CD4-positive, alpha-beta T cell treated with Interleukin-1 beta for 1 hour (primary cell): ENCODE measurements at places on chromosomes 11 and 22.

- DNase-seq = no peak
These were observed 7.8 kb upstream of the RBM4B start for GRCh38 chr11:66685276-66686099.

DNA sequence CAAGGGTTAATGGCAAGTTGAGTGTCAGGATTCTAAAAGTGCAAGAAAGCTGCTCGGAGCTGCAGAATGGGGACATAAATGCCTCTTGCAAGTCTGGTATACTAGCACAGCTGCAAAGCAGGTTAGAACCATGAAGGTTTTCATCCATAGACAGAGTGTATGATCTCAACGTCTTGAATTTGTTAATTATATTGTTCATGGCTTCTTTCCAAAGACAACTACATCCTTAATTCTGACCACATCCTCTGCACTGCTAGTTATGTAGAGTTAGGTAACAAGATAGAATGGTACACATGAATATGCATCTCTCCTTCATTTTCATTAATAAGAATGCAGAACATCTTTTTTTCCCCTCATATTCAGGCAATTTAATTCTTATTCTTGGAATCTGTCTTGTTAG lies 34.2 kb downstream of the EXPH5 start:
- DNase-seq = no peak

DNA sequence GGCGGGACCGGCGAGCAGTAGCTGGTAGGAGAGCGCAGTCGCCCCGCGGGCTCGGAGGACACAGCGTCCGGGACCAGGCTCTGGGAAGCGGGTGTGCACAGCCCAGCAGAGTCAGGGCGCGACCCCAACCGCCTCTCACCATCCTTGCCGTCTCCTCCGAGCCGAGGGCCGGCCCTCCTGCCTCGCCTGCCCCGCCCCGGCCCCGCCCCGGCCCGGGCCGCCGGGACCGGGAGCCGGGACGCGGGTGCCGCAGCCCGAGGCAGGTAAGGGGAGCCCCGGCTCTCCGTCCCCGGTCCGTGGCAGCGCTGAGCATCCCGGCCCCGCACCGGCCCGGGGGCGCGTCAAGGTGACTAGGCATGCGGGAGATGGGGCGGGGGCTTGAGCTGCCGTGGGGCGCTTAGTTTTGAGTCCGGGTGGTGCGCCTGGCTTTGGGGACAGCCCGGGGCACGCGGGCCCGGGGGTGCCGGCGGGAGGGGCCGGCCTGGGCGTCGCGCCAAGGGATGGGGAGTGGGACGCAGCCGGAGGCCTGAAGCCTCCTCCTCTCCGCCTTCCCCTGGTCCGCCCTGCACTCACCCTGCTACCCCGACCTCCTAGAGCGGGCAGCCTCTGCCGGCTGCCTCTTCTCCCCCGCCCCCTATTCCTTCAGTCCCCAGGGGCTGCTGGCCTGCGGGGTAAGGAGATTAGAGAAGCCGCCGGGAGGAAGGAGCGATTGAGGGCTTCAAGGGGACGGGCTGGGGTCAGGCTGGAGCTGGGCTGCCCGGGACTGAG lies at the start of gene ABCG4:
Gene ABCG4, plus strand, starts transcription at position 35 of the 768 bp plus-strand sequence. CDS start 914 bp downstream, outside the sequence.
- no peak for DNase-seq

GRCh38 chr22:28146401-28147314 lies 227.6 kb upstream of the PITPNB start:
- no peak for DNase-seq

- DNase-seq = peak; percentile 16
These were observed 4.7 kb downstream of the TBC1D10C start for GRCh38 chr11:67408437-67409200.

DNA sequence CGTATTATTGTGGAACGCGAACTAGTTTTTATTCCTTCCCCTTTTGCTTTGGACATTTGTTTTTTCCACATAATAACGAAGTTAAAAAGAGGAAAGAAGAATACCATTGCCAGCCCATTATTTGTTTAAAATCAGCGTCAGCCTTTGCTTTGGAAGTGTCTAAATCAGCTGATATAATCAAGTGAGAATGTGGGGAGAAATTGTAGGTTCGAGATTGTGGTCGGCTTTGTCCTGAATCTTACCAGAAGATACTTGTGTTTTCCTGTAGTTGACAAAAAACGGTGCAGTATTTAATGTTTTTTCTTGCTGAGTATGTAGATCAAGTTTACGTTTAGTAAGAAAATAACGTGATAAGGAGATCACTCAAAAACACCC lies 935 bp downstream of the ZNF143 start:
- DNase-seq = peak; percentile 31

DNA sequence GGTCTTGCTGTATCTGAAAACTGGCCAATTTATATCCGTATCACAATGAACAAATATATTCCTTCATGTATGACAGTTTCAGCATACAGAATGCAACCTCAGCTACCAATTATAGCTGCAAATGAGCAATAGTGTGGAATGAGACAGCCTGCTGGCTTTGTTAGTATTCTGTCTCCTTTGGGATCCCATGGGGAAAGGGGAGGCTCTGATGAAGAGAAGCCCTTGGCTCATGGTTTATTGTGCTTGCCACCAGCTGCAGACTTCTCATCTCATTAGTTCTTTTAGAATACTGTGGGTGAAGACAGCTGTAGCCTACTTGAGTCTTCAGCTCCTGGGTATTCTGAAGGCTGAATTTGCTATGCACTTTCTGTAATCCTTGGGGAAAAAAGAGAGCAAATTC lies 42.4 kb downstream of the PITPNB start:
- no peak for DNase-seq

DNA sequence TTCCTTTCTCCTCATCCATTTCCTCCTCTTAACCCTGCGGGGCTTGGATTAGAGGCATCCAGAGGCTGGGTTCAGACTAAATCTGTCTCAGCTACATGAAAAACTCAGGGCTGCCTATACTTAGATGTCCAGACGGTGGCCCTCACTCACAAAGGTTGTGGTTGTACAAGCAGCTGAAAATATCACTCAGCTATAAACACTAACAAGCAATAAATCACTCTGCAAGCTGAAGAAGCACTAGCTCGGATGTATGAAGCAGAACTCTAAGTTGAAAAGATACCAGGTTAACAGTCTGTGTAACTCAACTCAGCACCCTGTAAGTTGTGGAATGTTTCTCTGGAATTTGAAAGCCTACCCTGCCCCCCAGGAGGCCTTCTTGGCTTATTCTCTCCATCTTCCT lies 82.9 kb downstream of the EXT2 start:
- DNase-seq = no peak

- no peak for DNase-seq
These were observed 263.8 kb upstream of the NARS2 start for GRCh38 chr11:78838417-78838816.

DNA sequence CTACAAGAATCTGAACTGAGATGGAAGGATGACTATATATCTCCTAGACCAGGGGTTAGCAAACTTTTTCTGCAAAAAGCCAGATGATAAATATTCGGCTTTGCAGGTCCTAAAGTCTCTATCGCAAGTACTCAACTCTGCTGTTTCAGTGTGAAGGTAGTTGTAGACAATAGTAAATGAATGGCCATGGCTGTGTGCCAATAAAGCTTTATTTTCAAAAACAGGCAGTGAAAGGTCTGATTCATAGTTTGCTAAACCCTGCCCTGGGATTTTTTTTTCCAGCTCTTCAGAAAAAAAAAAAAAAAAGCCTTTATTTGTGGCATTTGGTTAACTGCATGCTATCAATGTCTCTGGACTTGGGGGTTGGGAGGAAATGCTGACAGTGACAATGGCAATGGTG lies 37.5 kb downstream of the FAM227A start:
- no peak for DNase-seq

DNA sequence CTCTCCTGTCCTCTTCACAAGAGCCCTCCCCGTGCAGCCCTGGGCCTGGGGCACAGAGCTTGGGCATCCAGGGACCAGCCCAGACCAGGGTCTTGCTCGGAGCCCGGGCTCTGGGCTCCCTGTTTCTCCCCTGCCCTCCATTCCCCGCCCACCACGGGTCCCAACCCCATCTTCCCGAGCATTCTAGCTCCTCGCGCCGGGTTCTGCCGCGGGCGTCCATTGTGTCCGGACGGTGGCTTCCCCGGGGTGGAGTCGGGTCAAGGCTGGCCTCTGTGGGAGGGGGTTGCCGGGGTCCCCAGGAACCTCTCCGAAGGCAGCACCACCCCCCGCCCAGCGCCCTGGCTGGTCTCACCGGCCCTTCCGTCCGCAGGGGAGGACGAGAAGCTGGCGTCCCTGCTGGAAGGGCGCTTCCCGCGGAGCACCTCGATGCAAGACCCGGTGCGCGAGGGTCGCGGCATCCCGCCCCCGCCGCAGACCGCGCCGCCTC lies 18.1 kb upstream of the ACR start:
- no peak for DNase-seq

GRCh38 chr11:2577031-2577990 lies 122.5 kb downstream of the KCNQ1OT1 start:
- no peak for DNase-seq

DNA sequence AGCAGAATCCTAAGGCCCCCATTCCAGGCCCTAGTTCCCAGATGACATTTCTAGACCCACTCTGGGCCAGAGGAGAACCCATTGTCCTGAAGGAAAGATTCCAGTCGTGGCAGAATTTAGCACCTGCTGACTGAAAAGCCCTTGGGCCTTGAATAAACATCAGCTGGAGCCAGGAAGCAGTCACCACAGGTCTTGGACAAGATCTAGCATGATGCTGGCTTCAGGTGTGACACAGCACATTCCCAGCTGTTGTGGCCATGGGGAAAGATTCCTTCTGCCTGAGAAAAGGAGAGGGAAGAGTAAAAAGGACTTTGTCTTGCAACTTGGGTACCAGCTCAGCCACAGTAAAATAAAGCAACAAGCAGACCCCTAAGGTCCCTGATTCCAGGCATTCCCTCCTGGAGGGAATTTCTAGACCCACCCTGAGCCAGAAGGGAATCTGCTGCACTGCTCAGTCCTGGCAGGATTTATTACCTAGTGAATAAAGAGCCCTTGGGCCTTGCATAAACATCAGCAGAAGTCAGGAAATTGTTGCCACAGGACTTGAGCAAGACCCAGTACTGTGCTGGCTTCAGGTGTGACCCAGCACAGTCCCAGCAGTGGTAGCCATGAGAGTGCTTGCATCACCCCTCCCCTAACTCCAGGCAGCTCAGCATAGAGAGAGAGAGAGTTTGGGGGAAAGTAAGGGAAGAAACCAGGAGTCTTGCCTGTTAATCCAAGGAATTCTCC lies 42.5 kb upstream of the PAMR1 start:
- no peak for DNase-seq

DNA sequence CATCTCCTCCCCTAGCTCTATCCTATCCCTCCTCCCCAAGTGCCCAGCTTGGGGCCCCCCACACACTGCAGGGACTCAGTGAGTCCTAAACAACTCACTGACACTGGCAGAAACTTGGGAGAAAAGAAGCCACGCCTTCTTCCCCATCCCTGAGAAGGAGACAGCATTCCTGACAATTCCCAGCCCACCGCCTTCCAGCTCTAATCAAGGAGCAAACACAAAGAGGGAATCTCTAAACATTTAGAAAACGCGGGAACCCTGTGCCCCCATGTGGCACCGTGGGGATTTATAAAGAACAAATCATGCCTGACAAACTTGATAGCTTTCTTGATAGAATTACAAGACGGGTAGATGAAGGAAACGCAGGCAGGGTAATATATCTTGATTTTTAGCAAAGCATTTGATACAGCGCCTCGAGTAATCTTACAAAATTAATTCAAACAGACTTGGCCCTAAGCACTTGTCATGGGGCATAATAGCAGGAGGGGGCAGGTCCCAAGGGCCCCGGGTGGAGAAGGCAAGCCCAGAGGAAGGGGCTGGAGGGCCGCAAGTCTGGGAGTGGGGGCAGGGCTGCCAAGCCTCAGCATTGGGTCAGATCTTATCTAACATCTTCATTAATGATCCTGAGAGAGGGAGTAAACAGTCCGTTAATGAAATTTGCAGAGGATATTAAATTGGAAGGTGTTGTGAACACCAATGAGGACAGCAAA lies 4.5 kb downstream of the CHST1 start:
- no peak for DNase-seq

- DNase-seq = no peak
These were observed 312.2 kb downstream of the BRD1 start for GRCh38 chr22:49515475-49515874.

DNA sequence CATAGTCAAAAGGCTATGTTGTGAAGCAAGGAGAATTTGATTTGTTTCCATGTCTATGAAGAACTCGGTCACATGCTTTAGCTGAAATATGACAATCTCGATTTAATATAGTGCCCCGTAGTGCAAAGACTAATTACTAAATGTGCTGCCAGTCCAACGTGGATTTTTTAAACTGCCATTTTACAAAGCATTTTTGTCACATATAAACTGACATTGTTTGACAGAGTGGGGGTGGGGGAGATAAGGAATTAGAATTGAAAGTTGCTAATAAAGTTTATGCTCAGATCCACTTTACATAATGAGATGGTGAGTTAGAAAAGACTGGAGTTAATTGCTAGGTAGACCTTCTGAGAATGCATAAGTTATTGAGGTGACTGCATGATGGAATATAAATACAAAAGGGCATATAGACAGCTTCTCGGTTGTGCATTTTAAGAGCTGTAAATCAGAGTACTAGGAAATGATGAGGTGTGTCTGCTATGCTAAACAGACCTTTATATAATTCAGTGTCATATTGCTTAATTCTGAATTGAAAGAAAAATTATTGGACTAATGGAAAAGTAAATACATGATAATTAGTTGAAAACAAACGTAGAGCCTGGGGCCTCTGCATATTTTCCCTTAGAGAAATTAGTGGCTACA lies 158.9 kb upstream of the MTNR1B start:
- DNase-seq = no peak

GRCh38 chr22:35375526-35375925 lies 5.4 kb upstream of the HMOX1 start:
- DNase-seq = no peak

DNA sequence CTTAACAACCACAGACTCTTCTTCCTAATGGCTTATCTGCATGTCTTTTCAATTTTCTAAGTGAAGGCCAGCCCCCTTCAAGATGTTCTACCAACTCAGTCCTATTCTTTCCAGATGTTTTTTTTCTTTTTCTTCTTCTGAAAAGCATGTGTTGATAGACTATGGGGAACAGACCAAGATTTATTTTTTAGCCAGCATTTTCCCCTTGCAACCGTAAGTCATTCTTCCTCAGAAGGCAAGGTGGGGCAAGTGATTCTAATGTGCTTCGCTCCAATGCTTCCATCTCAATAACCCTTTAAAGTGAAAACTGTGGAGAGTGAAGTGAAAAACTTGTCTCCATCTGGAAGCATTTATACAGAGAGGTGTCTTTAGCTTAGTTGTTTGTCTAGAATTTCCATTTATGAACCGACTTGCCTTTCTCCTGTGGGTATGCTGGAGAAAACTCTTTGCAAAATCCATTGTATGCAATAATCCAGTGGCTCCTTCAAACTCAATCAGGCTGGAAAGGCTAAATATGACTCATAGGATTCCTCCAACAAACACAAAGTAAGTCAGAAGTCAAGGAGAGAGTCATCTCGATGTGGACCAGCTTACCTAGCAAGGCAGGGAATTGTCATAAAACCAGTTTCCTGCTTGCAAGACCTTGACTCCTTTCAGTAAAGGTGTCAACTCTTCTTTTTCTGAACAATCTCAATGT lies 83.7 kb downstream of the MAML2 start:
- DNase-seq = no peak

- DNase-seq = no peak
These were observed 24.7 kb upstream of the PCF11 start for GRCh38 chr11:83132191-83132590.

- DNase-seq = no peak
These were observed 47.5 kb upstream of the GRAMD1B start for GRCh38 chr11:123382555-123383074.

- DNase-seq = no peak
These were observed 78.0 kb downstream of the RCN1 start for GRCh38 chr11:32168924-32169323.
